NAMALWA (cell line): ENCODE measurements at places on chromosomes 3 and 15.

DNA sequence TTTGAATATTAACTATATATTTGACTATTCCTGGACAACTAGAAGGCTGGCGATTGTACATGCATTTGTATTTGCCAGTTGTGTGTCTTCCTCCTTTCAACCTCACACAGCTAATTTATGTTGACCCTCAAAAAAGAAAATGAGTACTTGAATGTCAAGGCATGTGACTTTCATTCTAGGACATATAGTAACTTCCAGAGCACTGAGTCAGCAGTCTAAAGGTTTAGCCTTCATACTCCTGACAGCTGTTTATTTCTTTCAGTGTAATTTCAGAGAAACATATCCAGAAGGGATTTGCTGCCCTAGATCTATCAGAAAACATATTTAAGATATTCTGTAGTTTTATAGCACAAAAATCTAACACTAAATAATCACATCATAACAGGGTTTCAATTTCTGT, 74.6 kb upstream of the GOLGA8J start:
- no peak for DNase-seq

DNA sequence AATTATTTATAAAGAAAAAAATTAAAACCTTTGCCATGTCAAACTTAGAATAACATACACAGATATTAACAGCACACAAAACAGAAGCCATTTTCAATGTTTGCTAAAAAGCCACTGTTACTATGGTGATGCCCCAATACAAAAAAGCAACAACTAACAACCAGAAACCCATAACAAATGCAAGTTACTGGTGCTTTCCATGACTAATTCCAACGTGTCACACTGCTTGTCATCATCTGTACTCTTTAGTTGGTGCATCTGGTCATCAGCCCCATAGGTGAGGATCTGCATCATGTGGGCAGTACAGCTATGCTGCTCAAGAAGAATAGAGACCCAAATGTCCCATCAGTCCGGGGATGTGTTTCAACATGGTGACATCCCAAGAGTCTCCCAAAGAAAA, 52.8 kb downstream of the ATP8B4 start:
- peak; percentile 34 for DNase-seq

GRCh38 chr3:113615976-113616375, 80.5 kb downstream of the USF3 start:
- DNase-seq: no peak

- DNase-seq: no peak
Observed at GRCh38 chr3:68025189-68025588, 370.8 kb upstream of the SUCLG2 start.

DNA sequence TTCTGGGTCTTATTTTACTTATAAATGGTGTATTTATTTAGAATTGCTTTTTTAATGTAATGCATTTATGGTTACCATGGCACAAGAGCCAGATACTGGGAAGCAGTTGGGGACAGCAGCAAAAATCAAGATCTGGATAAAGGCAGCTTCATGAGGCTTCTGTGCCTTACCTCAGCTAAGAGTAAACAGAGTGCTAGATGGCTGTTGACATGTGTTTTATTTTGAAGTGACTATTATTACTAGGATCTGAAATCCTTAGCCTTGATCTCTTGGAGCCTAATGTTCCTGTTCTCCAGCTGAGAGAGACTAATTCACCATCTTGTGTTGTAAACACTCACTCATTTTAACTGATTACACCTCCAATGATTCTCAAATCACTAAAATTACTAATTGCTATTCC, 317.8 kb downstream of the LPP start:
- no peak for DNase-seq

DNA sequence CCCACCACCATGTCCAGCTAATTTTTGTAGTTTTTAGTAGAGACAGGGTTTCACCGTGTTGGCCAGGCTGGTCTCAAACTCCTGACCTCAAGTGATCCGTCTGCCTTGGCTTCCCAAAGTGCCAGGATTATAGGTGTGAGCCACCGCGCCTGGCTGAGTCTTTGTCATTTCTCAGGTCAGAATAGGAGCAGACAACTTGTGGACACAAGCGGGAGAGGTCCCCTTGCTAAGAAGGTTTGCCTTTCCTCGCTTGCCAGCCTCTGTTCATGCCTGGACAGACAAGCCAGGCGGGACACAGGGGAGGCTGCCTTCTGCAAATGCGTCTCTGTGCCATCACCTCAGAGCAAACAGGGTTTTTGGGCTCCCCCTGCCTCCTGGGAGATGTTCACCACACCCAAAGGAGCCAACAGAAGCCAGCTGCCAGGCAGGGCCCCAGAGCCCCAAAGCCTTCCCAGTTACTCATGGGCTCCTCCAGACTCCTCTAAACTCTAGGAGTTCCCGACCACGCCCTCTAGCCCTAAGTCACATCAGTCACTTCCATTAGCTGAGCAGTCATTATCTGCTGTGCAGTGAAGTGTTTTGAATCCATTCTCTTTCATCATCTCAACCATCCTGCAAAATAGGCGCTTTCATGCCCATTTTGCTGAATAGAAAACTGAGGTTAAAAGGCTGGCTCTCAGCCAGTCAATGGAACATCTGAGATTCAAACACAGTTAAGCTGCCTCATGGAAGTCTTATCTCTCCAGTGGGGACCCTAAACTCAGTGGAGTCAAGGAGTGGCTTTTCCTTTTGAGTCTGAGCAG, 245.0 kb downstream of the UACA start:
- no peak for DNase-seq

DNA sequence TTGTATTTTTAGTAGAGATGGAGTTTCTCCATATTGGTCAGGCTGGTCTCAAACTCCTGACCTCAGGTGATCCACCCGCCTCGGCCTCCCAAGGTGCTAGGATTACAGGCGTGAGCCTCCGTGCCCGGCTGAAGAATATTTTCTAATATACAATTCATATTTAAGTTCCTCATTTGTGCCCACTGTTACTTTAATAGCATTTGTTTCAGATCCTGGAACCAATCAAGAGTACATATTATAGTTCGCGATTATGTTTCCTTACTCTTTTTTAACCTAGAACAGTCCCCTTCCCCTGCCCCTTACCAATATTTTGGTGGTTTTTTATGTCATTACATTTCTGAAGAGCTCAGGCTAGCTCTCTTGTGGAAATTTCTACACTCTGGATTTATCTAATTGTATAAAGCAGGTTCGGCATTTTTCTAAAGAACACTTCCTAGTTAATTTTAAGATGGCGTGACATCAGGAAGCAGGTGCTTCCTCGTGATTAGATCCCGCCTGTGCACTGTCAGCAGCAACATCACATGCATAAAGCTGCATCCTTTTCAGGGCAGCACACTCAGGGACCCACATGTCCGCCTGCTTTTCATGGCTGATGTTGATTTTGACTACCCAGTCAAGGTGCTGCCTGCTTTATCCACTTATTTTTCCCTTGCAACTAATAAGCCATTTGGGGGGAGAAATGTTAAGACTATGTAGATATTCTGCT, 88.7 kb upstream of the EPHB3 start:
- peak; percentile 72 for DNase-seq

DNA sequence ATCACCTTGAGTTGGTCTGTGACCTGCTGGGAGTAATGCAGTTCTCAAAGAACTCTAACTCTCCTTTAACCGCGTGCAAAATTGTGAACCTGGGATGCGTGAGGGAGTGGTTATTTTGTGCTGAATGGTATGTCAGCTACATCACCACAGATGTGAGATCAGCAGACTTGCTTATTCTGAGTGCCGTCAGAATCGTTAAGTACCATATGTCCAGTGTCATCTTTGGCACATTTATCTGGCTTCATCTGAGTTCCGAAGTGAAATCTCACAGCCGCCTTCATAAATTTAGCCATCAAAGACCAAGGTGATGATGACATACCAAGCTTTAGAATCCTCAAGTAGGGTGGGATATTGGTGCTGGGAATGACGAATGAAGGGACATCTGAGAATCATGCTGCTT, 347.2 kb upstream of the TPRG1 start:
- DNase-seq: no peak

GRCh38 chr3:194761384-194761783, 75.7 kb downstream of the FAM43A start:
- DNase-seq: no peak

DNA sequence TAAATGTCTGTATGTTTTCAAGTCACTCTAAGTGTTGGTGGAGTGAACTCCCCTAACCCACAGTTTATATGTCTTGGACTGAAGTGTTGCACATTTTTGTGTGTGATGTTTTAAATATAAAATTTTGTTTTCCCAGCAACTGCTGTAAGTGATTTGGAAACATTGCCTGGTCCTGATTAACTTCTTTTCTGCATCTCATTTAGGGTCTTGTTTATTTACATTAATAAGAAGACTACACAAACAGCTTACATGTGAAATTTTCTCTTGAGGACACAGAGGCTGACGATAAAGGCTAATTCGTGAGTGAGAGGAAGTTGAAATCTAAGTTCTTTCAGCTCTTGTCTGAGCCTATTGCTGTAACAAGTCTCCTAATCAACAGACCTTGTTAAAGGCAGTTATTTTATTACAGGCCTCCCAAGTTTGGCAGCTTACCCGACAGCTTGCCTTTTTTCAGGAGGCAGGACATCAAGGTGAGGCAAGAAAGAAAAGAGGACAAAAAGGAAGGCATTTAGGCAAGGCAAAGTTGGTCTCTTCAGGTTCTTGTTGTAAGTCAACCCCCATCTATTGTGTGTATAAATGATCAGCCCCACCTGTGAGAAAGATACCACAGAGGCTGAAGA, 177.7 kb upstream of the NR2E3 start:
- DNase-seq: no peak

DNA sequence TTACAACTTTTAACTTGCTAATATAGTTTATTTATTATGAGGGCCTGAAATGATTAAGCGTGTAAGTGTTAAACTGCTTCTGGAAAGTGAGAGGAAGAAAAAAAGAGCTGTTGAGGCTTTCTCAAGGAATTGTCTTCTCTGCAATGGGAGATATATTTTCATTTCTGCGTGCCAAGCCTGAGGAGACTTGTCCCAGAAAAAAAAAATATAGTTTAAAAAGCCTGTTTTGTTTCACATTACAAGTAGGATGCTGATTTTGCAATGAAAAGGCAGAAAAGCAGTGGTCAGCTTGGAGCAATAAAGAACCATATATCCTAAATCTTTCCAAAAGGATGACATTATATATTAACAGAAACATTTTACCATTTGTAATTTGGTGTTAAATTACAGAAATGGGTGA, 115.5 kb downstream of the GMNC start:
- no peak for DNase-seq

- no peak for DNase-seq
Observed at GRCh38 chr3:53747559-53747958, 98.7 kb downstream of the CHDH start.

- no peak for DNase-seq
Observed at GRCh38 chr3:35744419-35744818, 105.1 kb downstream of the ARPP21 start.

GRCh38 chr3:55828712-55829111, 341.6 kb upstream of the WNT5A start:
- no peak for DNase-seq

GRCh38 chr3:168782193-168782592, 686.5 kb upstream of the GOLIM4 start:
- no peak for DNase-seq

GRCh38 chr15:90349072-90349471, 3.0 kb upstream of the ZNF774 start:
- DNase-seq: no peak

- no peak for DNase-seq
Observed at GRCh38 chr15:60720493-60721256, 241.7 kb upstream of the ICE2 start.

- DNase-seq: no peak
Observed at GRCh38 chr15:39009740-39010139, 445.1 kb upstream of the RASGRP1 start.

DNA sequence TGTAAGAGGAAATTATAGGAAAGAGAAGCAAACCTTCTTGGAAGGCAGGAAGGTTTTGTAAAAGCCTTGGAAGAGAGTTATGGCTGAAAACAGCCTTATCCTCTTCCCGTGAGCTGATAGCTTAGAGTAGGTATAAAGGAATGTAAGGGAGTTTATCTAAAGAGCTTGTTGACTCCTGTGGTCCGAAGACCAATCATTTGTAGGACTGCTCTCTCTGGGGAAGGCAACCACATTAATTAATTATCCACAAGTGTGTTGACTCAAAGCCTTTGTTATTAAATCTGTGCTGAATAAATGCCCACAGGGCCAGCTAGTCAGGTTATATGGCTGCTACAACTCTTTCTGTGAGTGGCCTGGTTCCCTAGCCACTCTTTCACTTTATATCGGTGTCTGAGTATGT, 452.1 kb upstream of the RASGRP1 start:
- DNase-seq: no peak

DNA sequence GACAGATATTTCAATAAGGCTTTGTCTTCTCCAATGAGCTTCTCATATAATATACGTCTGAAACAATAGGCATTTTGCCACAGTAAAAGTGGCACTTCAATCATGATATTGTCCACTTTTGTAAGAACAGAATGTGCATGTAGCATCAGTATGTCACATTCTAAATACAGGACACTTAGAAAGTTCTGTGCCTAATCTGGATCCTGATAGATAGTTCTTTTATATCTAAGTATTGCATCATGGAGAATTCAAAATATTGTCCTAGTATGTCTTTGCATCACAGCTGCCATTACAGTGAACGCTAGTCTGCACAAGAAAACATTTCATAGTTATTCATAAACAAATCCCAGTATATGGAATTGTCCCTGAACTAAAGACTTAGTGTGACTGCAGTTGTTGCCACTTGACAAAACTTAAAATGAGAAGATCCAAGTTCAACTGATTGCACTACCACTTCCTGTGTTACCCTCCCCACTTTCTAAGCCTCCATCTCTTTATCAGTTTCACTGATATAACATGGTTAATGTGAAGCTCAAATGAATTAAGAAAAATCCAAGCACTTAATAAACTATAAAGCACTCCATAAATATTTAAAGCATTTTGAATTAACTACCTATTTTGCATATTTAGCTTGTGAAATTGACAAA, 19.6 kb downstream of the LRRFIP2 start:
- no peak for DNase-seq

DNA sequence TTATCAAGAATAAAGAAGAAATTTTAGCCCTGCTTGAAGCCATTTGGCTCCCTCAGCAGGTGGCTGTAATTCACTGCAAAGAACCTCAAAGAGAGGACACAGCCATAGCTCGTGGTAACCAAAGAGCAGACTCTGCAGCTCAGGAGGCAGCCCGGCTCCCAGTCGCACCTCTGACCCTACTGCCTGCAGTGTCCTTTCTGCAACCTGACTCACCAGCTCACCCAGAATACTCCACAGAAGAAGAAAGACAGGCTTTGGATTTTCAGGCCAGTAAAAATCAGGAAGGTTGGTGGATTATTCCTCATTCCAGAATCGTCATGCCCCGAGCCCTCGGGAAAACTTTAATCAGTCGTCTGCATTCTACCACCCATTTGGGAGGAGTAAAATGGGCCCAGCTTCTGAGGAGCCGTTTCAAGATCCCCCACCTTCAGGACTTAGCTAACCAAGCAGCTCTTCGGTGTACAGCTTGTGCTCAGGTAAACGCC, 38.6 kb downstream of the ZBTB11 start:
- peak; percentile 31 for DNase-seq

- DNase-seq: no peak
Observed at GRCh38 chr15:101025501-101025885, 106.3 kb downstream of the LRRK1 start.

GRCh38 chr15:85444122-85444745, 63.8 kb downstream of the AKAP13 start:
- no peak for DNase-seq

- DNase-seq: peak; percentile 5
Observed at GRCh38 chr3:193744822-193745684, 152.0 kb downstream of the OPA1 start.

- DNase-seq: no peak
Observed at GRCh38 chr3:55651011-55651410, 163.9 kb upstream of the WNT5A start.
